ENCODE measurements at places on chromosomes 16 and 17.

DNA sequence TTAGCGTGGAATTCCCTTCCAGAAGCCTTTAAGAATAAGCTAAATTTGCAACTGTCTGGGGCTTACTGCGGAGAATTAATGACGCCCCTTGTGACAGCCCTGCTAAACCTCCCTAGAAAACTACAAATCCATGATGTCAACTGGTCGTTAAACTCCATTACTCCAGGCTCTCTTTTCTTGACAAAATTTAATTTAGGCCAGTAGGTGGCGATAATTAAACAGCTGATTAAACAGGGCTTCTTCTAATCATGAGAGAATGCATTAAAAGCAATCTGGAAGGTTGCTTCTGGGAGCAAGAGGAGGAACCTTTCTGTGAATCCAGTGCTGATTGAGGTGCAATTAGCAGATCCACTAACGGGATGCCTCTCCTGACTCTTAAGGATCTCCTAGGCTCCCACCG is 8.1 kb upstream of the NLRP1 start:
- DNase-seq, result no peak

- no peak for DNase-seq
Measured at GRCh38 chr16:11107780-11108465, 148.1 kb downstream of the SOCS1 start.

DNA sequence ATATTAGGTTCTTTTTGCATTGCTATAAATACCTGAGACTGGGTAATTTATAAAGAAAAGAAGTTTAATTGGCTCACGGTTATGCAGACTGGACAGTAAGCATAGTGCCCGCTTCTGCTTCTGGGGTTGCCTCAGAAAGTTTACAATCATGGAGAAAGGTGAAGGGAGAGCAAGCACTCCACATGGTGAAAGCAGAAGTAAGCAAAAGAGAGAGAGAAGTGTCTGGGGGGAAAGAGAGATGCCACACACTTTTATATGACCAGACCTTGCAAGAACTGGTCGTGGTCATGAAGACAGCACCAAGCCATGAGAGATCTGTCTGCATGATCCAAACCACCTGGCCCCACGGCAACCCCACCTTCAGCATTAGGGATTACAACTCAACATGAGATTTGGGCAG is 45.4 kb downstream of the KCNJ16 start:
- DNase-seq, result no peak

DNA sequence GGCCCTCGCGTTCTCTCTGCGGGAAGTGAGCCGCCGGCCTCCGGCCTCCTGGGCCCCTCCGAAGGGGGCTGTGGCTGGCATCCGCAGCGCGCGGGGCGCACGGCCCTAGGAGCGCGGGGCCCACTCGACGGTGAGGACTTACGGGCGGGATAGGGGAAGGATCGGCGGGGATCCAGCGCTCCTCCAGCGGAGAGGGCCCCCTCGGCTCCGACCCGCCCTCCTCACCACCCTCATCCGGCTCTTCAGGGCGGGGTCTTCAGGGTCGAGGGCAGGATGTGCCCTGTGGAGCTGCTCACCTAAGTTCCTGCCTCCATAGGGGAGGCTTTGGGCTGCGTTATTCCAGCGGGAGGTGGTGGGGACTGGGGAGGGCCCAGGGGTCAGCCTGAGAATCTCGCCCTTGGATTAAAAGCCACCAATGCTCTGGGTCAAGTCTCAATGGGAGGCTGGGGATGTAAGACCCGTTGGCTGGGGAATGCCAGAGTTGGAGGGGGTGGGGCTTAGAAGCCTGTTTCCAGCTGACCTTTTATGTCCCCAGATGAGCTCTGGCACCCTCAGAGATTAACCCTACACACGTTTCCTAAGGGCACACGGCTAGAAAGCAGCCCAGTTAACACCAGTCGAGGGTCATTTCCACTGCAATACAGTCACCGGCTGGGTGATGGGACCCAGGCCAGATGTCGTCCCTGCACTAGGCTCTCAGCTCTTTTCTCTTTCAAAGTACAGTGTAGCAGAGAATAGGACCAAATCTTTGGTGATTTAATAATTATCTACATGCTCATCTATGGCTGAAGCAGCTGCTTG is 13.4 kb downstream of the TBX2 start:
- DNase-seq, result no peak

All from central memory CD8-positive, alpha-beta T cell (primary cell).